ENCODE measurements at places on chromosomes 1 and 21. TPM values are rescaled to one million over a fixed set of nuclear protein-coding genes. Genes with fewer than 3 reads are reported as not detected.

DNA sequence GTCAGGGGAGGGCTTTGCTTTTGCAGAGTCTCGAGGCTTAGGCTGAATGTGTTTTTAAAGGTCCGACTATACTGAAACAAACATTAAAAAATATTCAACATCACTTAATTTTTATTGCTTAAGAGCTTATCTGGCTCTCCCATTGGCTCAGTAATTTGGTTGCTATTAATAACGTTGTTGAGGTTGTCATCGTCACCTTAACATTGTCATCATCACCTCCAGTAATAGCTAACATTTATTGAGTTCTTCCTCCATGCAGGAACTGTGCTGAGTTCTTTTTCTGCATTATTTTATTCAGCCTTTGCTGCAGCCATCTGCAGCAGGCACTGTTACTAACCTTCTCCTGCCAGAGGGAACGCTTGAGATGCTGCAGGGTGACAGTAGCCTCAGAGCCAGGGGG is 40.1 kb downstream of the ADARB1 start:
- no peak for DNase-seq

- no peak for DNase-seq
Observed at GRCh38 chr1:46653405-46653958, 14.7 kb downstream of the ATPAF1 start.

DNA sequence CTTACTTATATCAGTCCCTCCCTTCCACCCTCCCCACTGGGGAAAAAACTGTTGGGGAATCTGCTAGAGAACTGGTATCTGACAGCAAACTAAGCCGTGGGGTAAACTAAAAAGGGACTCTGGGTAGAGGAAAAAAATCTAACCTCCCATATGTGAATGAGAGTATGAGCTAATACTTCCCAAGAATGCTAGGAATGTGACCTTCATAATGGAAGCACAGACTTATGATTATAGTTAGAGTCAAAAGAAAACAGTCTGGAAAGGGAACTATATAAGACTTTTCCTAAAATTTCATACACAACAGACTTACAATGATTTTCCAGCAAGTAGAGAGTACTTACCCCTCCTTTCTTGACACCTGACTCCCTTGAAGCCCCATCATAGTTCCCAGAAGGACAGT is 23.0 kb upstream of the RBBP5 start:
- no peak for DNase-seq

- no peak for DNase-seq
Observed at GRCh38 chr1:173097001-173097400, 46.3 kb upstream of the TNFSF18 start.

- no peak for DNase-seq
Observed at GRCh38 chr1:7543718-7544090, 227.4 kb upstream of the VAMP3 start.

- DNase-seq = no peak
Observed at GRCh38 chr1:18927654-18928272, 25.4 kb upstream of the ALDH4A1 start.

GRCh38 chr1:204928671-204929486 is 58.2 kb downstream of the NFASC start:
- DNase-seq = no peak

DNA sequence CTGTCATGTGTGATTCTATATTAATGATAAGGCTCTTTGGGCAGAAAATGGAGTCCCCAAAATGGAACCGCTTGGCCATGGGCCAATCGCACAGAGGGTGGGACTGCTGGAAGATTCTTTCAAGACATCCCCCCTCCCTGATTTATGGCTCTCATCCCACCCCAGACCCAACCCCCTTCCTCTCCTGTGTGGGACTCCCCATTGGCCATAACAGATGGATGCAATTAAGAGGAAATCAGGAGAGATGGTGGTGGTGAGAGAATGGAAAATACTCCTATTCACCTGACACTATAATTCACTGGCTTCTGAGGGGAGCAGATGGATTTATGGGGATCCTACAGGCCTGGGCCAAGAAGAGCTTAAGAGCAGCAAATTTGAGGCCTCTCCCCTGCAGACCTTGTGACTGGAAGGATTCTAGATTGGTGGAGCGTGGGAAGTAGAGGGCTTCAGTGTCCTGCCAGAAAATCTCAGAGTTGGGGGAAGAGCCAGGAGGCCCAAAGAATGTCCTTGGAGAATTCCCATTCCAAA is 1.7 kb downstream of the IGFN1 start:
- no peak for DNase-seq

GRCh38 chr1:78716186-78716585 is 66.6 kb downstream of the IFI44 start:
- DNase-seq = no peak

- no peak for DNase-seq
Observed at GRCh38 chr21:32281531-32281930, 2.7 kb upstream of the MIS18A start.

GRCh38 chr1:116755681-116756080 is 1.5 kb downstream of the CD2 start:
- no peak for DNase-seq

DNA sequence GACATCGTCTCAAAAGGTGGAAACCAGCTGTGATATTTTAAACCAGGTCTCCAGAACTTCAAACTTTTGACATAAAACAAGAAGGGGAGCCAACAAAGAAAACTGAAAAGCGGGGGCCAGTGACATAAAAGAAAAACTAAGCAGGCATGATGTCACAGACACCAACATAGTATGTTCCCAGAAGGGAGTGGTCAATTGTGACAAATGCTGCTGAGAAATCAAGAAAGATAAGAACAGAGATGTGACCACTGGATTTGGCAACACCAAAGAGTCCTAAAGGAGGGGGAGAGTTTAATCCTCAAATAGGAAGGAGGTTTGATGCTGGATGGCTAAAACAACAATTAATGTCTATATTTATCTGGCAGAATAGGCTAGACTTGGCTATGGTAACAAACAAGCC is 2.3 kb upstream of the RNF19B start:
- DNase-seq = no peak

DNA sequence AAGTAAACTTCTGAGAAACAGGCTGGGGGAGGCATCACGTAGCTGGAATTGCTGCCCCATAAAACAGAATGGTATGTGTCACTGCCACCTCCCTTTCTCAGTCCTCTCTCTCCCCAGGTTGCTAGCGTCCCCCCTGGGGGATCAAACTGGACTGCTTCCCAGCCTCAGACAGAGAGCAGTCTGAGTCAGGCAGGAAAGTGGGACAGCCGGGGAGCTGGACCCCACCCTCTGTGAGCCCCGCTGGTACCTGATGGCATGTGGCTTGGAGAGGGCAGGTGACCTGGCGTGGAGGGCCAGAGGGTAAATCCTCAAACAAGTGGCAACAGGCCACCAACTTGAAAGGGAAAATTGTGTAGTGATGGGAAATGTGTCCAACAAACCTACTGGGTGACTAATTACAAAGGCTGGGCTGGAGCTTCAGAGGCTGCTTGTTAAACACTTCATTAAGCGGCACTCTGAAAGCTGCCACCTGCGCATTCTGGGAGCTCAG is 1.0 kb upstream of the SFN start:
- DNase-seq = no peak

DNA sequence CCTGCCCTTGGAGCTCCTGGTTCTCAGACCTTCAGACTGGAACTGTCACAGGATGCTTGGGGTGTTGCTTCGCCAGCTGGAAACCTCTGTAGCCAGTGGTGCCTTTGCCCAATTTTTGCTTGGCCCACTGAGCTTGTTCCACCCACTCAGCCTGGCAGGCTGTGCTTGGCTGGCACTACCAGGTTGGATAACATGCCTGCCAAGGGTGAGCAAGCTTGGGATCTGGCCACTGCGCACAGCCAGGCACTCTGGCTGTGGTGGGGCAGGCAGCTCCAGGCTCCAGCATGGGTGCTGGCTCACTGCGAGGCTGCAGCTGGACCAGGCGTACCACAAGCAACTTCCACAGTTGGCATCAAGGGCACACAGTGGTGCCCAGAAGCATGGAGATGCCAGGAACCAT is 967.8 kb upstream of the NCAM2 start:
- DNase-seq = no peak

DNA sequence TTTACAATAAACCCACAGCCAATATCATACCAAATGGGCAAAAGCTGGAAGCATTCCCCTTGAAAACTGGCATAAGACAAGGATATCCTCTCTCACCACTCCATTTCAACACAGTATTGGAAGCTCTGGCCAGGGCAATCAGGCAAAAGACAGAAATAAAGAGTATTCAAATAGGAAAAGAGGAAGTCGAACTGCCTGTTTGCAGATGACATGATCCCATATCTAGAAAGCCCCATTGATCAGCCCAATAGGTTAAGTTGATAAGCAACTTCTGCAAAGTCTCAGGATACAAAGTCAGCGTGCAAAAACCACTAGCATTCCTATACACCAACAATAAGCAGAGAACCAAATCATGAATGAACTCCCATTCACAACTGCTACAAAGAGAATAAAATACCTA is 235.5 kb downstream of the DPYD start:
- DNase-seq = no peak

DNA sequence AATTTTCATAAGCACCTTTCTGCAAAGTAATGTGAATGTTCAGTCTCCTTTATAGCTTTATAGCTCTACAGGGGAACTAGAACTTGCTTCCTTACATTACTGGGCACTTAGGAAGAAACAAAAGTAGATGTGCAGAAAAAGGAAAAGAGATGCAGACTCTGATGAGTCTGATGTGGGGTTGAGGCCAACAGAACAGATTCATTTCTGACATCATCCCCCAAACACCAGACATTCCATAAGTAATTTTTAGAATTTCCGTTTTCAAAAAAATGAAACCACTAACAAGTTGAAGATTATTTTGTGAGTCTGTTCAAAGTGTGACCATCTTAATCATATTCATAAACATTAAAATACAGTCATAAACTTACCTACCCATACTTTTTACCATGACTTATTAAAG is 96.0 kb downstream of the NRIP1 start:
- DNase-seq = no peak

- DNase-seq = no peak
Observed at GRCh38 chr1:28885472-28885877, 28.9 kb upstream of the EPB41 start.

DNA sequence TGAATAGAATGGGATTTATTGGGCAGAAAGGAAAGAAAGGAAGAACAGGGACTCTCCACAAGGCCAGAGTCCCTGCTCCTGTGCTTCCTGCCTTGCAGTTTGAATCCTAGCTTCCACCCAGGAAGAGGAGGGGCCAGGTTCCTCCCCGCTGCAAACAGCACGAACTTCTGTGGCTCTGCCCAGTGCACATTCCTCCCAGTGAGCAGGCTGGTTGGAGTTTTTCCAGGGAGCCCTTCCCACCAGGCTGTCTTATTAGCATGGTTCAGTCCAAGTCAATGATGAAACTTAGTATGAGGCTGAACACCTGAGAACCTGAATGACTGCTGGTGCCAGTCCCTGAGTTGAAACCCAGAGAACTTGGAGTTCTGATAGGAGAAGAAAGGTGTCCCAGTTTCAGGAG is 247.2 kb downstream of the DUSP10 start:
- peak; percentile 3 for DNase-seq

- no peak for DNase-seq
Observed at GRCh38 chr1:205662791-205663190, 17.5 kb downstream of the SLC45A3 start.

GRCh38 chr1:239861985-239862384 is 229.7 kb upstream of the FMN2 start:
- DNase-seq = no peak

DNA sequence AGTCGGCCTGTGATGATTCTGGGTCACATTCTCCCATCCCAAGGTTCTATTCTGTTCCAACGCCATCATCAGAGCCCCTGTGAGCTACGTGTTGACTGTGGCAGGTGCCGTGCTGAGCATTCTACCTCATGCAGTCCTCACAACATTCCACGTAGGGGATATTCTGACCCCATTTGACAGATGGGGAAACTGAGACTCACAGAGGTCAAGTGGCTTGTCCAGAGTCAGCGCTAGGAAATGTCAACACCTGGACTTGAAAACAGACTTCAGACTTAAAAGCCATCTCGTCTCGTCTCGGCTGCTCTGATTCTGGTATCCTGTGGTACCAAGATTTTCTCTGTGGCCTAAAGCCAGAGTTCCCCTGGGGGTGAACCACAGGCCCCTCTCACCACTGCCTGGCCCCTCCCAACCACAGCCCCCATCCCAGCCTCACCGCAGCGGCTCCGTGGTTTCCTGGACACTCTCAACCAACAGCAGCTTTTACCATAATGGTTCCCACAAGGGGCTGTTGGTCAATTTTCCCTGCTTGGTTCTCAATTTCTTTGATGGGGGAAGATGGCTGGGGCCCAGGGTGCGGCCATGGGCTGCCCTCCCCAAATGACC is 39.6 kb downstream of the SDC3 start:
- DNase-seq = no peak

DNA sequence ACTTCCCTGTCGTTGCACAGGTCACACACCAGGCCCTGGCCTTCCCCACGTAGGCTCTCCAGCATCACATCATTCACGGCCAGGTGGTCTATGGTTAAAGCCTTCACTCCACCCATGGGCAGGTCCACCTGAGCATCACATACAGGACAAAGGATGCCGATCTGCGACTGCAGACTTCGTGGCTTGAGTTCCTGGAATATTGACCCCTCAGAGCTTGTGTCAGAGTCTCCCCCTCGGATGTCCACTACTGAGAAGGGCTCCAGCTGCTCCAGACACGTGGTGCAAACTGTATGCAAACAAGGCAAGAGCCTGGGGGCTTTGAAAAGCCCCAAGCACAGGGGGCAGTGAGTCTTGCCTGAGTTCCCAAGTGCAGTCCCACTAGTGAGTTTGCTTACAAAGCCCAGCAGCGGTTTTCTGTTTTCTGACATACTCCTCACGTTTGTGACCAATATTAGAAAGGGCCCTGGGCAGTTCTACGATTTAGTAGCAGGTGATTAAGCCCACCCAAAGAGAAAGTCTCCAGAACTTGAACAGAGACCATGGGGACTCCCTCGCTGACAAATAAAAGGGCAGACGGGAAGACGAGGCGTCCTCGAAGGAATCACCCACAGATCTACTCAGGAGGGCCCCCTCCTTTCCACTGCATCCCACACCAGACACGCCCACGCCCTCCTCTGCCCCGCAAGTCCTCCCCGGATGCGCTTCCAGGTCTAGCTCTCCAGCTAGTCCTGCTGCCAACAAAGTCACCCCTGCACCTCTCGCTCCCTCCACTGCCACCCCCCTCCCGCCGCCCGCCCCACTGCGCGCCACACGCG is 568 bp downstream of the TRIM45 start:
- DNase-seq = peak; percentile 66

GRCh38 chr1:230300322-230301301 is 125.5 kb downstream of the PGBD5 start:
- no peak for DNase-seq

NPR1 gene
- 8.5 TPM for total RNA-seq

FCRL3 gene
- not detected for total RNA-seq

CALML6 gene
- total RNA-seq = 0.82 TPM

DEPDC1 gene
- 47.0 TPM for total RNA-seq

TMPRSS2 gene
- 7.1 TPM for total RNA-seq

NOS1AP gene
- total RNA-seq = 5.8 TPM

S100A12 gene
- total RNA-seq = not detected

ITPKB gene
- 4.7 TPM for total RNA-seq

FBXO2 gene
- total RNA-seq = 44.4 TPM

PDZK1 gene
- total RNA-seq = not detected

LENEP gene
- total RNA-seq = 1.5 TPM

TSEN15 gene
- 61.0 TPM for total RNA-seq

CA14 gene
- 42.9 TPM for total RNA-seq

LCE1B gene
- not detected for total RNA-seq

All from GM23338 (cell line).